Cortex of kidney (tissue), 1 donor: ENCODE measurements at places on chromosomes 6 and 20.

- no peak for DNase-seq
Observed at GRCh38 chr6:108653949-108654348, 93.2 kb downstream of the FOXO3 start.

DNA sequence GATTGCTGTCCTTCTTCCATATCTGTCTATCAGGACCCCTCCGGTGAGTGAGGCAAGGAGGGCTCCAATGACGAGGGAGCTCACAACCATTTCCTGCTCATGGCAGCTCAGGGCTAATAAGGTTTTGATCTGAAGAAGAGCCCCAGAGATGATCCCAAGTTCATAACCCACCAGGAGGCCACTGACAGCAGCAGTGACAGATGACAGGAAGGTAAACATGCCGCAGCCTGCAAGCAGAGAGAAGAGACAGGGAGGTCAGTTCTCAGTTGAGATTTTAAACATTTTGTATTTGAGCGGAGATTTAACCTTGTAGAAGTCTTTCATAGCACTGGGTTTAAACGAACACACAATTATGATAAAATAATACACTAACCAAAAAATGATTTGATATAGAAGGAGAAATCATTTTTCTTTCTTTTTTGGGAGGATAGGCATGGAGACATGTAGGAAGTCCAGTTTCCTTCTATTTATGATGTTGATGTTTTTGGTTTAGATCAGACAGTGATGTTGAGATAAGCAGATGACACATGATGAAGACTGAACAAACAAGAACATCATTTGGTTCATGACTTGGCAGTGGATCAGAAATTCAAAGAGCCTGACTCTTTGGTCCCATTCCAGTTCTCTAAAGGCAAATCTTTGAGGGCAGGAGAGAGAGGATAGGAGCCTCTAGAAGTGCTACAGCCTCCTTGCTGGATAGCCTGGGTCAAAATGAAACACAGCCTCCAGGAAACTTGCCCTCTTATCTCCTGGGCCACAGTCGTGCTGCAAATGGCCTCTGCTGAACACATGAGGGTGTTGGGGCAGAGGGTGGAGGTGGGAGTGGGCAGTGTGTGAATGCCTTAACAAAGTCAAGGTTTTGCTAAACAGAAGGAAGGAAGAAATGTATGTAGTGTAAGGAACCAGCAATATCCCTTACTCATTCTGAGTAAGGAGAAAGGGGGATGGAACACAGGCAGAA is 22.6 kb downstream of the SLC2A12 start:
- no peak for DNase-seq

GRCh38 chr6:42933205-42933604 is 3.9 kb downstream of the CNPY3 start:
- no peak for DNase-seq

DNA sequence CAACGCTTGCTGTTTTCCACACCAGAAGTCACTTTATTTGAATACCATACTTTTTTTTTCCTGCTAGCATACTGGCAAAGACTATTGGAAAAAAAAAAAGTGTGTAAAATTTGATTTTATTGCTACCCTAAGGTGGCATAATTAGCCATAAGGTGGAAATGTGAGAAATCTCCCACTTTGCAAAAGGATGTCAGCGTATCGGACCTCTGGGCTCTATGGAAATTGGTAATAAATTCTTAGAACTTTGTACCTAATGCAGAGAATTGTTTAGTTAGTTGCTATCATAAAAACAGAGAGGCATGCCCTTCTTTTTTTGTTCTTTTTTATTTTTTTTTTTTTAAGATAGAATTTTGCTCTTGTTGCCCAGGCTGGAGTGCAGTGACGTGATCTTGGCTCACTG is 63.7 kb upstream of the GMDS start:
- no peak for DNase-seq

DNA sequence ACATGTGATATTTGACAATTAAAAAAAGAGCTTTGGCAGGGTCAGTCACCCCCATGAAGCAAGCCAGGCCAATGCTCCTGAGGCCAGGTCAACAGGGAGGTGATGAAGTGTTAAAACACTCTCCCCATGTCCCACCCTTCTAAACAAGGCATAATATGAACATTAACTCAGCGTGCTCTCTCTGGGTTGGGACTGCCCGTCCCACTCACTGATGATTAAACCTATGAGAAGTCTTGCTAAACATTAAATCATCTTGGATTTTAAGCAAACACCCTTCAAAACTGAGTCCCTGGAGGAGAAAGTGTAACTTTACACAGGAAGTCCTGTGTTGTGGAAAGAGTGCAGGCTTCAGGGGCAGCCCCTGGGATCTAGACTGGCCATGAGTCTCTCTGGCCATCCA is 558.5 kb downstream of the CD83 start:
- no peak for DNase-seq
